Progenitor cell of endocrine pancreas (in vitro differentiated cells): ENCODE measurements at places on chromosomes 7 and 10.

DNA sequence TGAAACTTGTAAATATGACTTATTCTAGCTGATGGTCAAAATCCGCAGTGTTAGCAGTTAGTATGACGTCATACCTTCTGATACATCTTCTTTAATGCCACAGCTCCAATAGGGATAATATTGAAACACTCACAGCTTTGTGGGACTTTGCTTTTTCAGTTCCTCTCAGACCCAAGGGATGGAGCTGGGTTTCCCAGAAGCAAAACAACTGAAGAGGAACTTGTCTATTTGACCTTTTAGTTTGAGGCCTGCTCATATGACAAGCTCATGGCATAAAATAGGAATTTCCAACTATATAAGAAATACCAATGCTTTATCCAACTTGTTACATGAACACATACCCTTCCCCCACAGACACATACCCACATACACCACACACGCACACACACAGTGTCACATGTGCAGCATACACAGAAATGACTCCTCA is 31.6 kb upstream of the C10orf67 start:
- no peaks in the 10 kb centered on the region for H3K27me3 ChIP-seq
- H3K36me3 ChIP-seq = no peaks in the 10 kb centered on the region
- H3K4me3 ChIP-seq = no peak overlapping the region

GRCh38 chr10:102646610-102647442 is 2.5 kb downstream of the TRIM8 start:
- H3K4me1 ChIP-seq = peaks cover 28% of the 10 kb centered on the region
- peak overlapping the region; percentile 94 for H3K4me3 ChIP-seq
- H3K27ac ChIP-seq = peak overlapping the region; percentile 96
- no peaks in the 10 kb centered on the region for H3K27me3 ChIP-seq

GRCh38 chr10:94402843-94403379 is 570 bp downstream of the TBC1D12 start:
- no peak overlapping the region for H3K27ac ChIP-seq
- H3K4me1 ChIP-seq = peaks cover 3% of the 10 kb centered on the region
- no peaks in the 10 kb centered on the region for H3K36me3 ChIP-seq
- peak overlapping the region; percentile 91 for H3K4me3 ChIP-seq
- H3K27me3 ChIP-seq = no peaks in the 10 kb centered on the region

GRCh38 chr7:130937016-130937415 is 203.0 kb upstream of the KLF14 start:
- no peaks in the 10 kb centered on the region for H3K36me3 ChIP-seq
- H3K27me3 ChIP-seq = no peaks in the 10 kb centered on the region
- no peak overlapping the region for H3K27ac ChIP-seq
- DNase-seq = no peak

- H3K27me3 ChIP-seq = peaks cover 31% of the 10 kb centered on the region
- no peaks in the 10 kb centered on the region for H3K36me3 ChIP-seq
- H3K27ac ChIP-seq = no peak overlapping the region
- no peak overlapping the region for H3K4me3 ChIP-seq
- H3K4me1 ChIP-seq = peaks cover 17% of the 10 kb centered on the region
- DNase-seq = no peak
These were observed 7.8 kb downstream of the ABLIM1 start for GRCh38 chr10:114650266-114650665.

DNA sequence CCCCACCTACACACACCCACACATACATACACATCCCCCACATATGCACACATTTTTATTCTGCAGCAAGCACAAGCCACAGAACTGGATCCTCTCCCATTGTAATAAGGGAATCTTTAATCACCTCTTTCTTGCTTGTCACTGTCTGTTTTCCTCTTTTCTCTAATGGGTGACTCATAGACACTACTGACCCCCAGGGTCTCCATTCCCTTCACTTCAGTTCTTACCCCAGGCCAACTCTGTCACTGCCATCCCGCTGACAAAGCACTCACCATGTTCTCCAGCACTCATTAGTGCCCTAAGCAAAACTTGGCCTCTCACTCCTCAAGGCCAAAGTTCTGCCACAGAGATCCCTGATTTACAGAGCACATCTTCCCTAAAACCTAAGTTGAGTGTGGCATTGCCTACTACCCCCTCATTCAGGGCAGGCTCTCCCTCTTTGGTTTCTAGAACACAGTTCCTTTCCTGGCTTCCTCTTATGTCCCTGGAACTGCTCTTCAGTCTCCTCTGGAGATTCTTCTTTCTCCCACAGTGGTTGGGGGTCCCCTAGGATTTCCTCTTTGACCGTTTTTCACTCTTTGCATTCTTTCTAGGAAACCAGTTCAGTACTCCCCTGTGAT is 39.6 kb upstream of the INHBA start:
- H3K27ac ChIP-seq = no peak overlapping the region
- DNase-seq = no peak
- H3K4me3 ChIP-seq = no peak overlapping the region
- no peaks in the 10 kb centered on the region for H3K36me3 ChIP-seq
- no peaks in the 10 kb centered on the region for H3K4me1 ChIP-seq
- H3K27me3 ChIP-seq = no peaks in the 10 kb centered on the region

- peaks cover 31% of the 10 kb centered on the region for H3K4me1 ChIP-seq
- peak overlapping the region; percentile 84 for H3K27ac ChIP-seq
- no peak for DNase-seq
These were observed 224.2 kb upstream of the LYZL1 start for GRCh38 chr10:29064680-29065079.

DNA sequence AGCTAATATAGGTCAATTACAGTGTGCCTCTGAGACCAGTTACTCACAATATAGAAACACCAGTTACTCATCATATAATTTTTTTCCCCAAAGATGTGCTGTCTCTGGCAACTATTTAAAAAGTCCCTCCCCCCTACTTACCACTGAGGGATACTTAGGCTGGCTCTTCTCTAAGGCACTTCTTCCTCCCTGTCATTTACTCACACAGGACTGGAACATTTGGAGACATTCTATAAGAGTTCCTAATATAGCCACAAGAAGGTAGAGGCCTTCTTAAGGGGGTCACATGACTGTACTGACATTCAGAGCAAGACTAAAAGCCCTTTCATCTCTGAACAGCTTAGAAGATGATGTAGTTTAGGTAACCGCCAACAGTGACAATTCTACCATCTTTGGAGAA is 44.4 kb upstream of the SLIT1 start:
- H3K4me1 ChIP-seq = peaks cover 1% of the 10 kb centered on the region
- DNase-seq = no peak
- no peaks in the 10 kb centered on the region for H3K27me3 ChIP-seq
- H3K27ac ChIP-seq = no peak overlapping the region
- peaks cover 8% of the 10 kb centered on the region for H3K36me3 ChIP-seq

DNA sequence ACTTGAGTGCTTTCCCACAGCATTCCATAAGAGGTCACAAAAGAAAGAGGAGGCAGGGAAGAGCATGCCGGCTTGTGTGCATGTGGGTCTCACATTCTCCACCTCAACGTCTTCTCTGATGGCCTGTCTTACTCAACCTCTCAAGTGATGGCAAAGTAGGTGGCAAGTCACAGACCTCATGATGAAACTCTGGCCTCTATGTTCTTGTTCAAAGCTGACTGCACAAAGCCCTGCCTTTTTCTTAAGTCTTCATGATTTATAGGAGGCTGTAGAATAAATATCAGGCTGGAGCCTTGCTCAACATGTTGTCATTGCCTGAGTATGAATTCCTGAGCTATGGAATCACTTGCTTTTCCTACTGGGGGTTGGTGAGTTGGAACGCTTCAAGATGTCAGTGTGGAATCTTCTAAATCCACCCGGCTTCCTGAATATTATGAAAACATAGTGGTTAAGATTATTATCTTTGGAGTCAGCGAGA is 213.6 kb upstream of the INHBA start:
- no peak overlapping the region for H3K4me3 ChIP-seq
- DNase-seq = no peak
- no peaks in the 10 kb centered on the region for H3K36me3 ChIP-seq
- H3K27ac ChIP-seq = no peak overlapping the region
- peaks cover 7% of the 10 kb centered on the region for H3K27me3 ChIP-seq

GRCh38 chr10:102152545-102152890 is 329 bp downstream of the NOLC1 start:
- H3K4me1 ChIP-seq = peaks cover 16% of the 10 kb centered on the region
- DNase-seq = no peak
- H3K27ac ChIP-seq = peak overlapping the region; percentile 98
- peaks cover 10% of the 10 kb centered on the region for H3K36me3 ChIP-seq
- H3K27me3 ChIP-seq = no peaks in the 10 kb centered on the region

GRCh38 chr10:127013211-127013656 is 108.0 kb downstream of the DOCK1 start:
- no peak overlapping the region for H3K4me3 ChIP-seq
- peaks cover 6% of the 10 kb centered on the region for H3K4me1 ChIP-seq
- H3K27ac ChIP-seq = no peak overlapping the region
